Renal cortical epithelial cell (primary cell): ENCODE measurements at places on chromosomes 2 and 18. TPM values are rescaled to one million over a fixed set of nuclear protein-coding genes. Genes with fewer than 3 reads are reported as not detected.

DNA sequence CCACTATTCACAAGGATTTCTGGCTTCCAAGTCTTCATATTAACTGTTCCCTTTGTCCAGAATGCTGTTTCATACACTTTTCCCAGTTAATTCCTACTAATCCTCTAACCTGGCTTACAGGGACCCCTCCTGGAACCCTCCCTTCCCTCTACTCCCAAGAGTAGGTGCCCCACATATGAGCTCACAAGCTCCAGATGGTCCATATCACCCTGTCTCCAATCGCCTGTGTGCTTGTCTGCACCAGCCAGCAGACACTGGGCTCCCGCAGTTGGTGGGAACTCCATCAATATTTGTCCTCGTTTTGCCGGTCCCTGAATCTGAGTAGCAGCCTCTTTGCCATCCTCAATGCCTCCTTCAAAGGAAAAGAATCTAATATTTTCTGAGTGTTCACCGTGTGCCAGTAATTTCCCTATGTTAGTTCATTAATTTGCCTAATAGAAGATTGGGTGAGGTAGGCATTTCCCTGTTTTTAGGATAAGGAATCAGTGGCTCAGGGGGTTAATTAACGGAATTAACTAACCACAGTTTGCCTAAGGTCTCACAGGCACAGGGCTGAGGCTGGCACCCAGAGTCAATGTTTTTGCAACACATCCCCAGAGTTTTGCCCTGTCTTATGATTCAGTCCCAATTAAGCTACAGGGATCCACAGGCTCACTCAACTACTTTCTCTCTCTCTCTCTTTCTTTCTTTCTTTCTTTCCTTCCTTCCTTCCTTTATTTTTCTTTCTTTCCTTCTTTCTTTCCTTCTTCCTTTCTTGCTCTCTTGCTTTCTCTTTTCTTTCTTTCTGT is 141.6 kb upstream of the CYP1B1 start:
- DNase-seq: no peak

DAW1 gene
- 1.5 and 14.1 TPM in 2 replicates for total RNA-seq

- DNase-seq: no peak
Measured at GRCh38 chr18:8778386-8778785, 73.0 kb downstream of the MTCL1 start.

MYOM1 gene
- 0.99 TPM in 1 of 2 replicates, not detected in the other for total RNA-seq

CD226 gene
- 0.25 TPM in 1 of 2 replicates, not detected in the other for total RNA-seq

REEP1 gene
- 0.17 and 0.35 TPM in 2 replicates for total RNA-seq

SP140L gene
- 5.4 and 14.6 TPM in 2 replicates for total RNA-seq

GRCh38 chr18:73950116-73950700 is 197.4 kb downstream of the FBXO15 start:
- no peak for DNase-seq

GRCh38 chr2:39696101-39696553 is 30.4 kb downstream of the TMEM178A start:
- DNase-seq: peak; percentile 94

TUBA3D gene
- total RNA-seq: not detected in 2 replicates

DNA sequence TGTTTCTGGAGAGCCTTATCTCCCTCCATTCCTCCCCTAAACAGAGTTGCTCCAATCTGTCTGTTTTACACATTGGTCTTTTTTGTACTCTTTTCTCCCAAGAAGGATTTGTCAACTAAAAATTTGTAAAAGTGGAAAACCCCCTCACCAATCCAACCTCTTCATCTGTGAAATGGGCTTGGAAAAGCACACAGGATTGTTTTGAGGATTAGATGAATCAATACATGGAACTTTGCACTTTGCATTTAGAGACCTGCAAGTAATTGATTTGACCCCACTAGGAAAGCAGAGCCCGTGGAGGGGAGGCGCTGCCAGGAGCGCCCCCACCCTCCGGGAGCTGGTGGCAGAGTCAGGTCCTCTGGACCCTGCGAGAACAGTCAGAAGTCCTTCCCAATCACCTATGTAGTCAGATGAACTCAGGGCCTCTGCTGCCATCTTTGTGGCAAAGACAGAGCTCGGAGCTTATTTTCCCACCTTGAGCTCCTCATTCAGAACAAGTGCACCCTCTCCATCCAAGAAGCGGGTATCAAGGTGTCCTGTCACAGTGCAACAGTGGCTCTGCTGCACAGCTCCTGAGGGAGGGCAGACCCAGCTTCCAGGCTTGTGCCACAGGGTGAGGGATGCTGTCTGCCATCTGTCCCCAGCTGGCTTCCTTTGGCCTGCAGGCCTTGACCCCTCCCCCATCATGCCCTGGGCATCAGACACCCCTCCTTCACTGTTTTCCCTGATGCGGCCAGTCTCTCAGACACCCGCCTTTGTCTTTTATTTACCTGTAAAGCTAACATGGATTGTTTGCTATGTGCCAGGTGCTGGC is 1.7 kb upstream of the TMEM185B start:
- no peak for DNase-seq

KANSL3 gene
- 21.4 and 55.2 TPM in 2 replicates for total RNA-seq

GRCh38 chr2:180289627-180290026 is 282.5 kb upstream of the CWC22 start:
- DNase-seq: no peak

GRCh38 chr2:130987519-130988425 is 105.5 kb downstream of the FAM168B start:
- DNase-seq: no peak

ZBTB7C gene
- total RNA-seq: 0.17 and 0.99 TPM in 2 replicates

GRCh38 chr2:197453914-197454398 is 604 bp downstream of the COQ10B start:
- peak; percentile 91 for DNase-seq

IL36G gene
- total RNA-seq: not detected in 2 replicates

GRCh38 chr18:33581856-33582255 is 3.8 kb downstream of the ASXL3 start:
- no peak for DNase-seq

MEMO1 gene
- 30.9 and 66.5 TPM in 2 replicates for total RNA-seq

DNA sequence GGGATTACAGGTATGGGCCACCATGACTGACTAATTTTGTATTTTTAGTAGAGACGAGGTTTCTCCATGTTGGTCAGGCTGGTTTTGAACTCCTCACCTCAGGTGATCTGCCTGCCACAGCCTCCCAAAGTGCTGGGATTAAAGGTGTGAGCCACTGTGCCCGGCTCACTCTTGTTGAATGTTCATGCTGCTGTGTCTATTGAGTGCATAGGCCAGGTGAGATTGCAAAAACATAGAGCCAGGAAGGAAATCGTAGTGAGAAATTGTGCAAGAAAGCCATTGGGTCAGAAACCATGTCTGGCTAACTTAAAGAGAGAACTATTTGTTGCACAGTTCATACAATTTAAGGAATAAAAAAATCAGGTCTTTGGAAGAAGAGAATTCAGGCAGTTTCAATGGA is 45.5 kb upstream of the FZD5 start:
- DNase-seq: no peak

DLGAP1 gene
- total RNA-seq: 1.7 and 7.2 TPM in 2 replicates

NCKAP1 gene
- total RNA-seq: 212 and 333 TPM in 2 replicates

ERBB4 gene
- total RNA-seq: 1.9 and 40.7 TPM in 2 replicates

TET3 gene
- total RNA-seq: 3.6 and 8.7 TPM in 2 replicates

- DNase-seq: no peak
Measured at GRCh38 chr2:115543024-115543423, 1100.6 kb downstream of the DPP10 start.

GRCh38 chr2:132448771-132449170 is 32.2 kb downstream of the GPR39 start:
- peak; percentile 45 for DNase-seq

- DNase-seq: no peak
Measured at GRCh38 chr2:209905691-209906090, 96.7 kb upstream of the RPE start.

LRP2 gene
- total RNA-seq: 0.20 TPM in 1 of 2 replicates, not detected in the other

DNA sequence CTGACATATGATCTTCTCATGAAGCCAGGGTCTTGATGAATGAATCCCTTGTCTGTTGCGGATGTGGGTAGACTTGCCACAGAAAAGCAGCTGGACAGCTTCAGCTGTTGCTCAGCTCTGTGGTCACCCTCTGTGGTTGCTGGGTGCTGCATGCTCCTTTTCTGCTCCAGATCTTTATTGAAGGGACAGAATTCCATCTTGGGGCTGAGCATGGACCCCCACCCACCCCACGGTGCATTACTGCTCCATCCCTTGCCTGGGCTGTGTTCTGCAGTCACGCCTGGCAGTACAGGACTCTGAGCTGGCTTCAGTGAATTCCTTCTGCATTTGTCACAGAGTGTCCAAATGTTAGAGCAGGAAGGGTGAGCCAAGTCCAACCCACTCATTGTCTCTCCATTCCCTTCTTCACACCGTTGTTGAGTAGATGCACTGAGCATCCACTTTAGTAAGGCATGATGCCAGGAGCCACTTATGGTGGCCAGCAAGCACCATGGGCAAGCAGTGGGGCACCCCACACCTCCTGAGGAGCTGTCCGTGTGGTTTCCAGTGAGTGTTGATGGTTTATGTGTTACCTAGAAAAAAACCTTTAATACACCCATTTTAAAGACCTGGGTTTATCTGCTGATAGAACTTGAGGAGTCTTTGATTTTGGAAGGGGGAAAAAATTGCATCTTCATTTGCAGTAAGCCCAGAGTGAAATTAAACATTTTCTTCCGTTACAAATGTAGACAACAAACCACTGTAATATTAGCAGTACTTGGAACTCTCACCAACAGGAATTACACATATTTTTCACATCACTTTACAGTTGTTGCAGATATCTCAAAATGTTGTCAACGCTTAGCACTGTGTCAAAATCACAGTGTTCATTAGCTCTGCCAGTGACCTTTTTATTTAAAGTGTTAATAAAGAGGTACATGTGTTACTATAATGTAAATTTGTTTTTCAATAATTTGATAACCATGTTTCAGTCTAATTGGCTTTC is 14.7 kb upstream of the ITGB6 start:
- DNase-seq: peak; percentile 97

DNA sequence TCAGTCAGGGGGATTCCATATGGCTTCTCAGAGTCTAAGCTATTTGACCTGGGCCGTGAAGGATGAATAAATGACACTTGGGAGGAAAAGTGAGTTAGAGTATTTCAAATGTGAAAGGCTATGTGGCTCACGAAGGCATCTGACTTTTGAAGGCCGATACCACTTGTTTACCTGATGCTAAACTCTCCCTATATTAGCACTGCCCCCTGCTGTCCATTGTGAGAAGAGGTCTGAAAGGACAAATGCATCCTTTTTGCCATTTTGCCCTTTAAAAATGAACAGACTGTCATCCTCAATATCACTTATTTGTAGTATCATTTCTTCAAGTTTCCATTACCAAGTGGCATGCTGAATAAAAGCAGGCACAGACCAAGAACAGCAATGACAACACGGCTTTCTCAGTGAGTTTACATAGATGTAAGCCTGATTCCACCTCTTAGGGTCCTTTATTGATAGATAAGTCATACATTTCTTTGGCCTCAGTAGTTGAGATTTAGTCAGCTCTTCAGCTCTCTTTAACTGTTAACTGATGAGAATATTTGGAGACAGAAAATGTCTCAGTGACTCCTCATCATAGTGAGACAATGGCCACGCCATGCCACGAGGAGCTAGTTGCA is 40.1 kb downstream of the DOCK10 start:
- peak; percentile 77 for DNase-seq

DNA sequence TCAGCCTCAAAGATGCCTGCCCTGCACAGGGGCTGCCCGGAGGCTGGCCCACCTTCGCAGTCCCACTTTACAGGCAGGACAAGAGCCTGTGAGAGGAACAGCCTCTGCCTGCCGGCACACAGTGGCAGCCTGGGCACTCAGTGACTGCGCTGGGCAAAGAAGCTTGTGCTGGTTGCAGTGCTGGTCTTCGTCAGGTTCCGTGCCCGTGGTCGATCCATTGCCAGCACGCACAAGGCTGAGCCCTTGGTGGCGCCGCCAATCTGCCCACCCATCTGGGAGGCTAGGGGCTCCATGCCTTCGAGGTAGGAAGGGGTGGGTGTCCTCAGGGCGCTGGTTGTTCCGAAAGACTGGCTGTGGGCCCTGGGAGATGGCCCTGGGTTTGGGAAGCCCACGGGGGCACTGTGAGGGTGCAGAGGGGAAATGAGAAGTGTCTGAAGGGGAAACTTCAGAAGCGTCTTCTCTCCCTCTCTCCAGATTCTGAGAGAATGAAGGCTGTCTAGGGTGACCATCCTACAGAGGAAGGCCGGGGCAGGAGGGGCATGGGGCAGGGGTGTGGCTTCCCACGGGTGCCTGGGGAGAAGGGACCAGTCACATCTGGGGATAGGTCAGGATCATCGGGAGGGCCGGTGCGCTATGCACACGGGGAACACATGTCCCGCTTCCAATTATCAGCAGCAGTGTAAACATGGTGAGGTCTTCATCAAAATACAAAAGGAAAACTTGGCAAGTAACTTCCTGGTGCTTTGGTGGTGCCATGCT is 49.1 kb upstream of the HS6ST1 start:
- DNase-seq: no peak

ACSL3 gene
- total RNA-seq: 65.8 and 150 TPM in 2 replicates

GAD1 gene
- 11.4 and 19.4 TPM in 2 replicates for total RNA-seq

- peak; percentile 90 for DNase-seq
Measured at GRCh38 chr2:216017365-216017764, 4.0 kb upstream of the MREG start.

- no peak for DNase-seq
Measured at GRCh38 chr2:48439102-48439501, 90.9 kb upstream of the STON1 start.

ITGA4 gene
- total RNA-seq: 7.7 and 7.8 TPM in 2 replicates

GRCh38 chr2:120531863-120532600 is 186.1 kb downstream of the INHBB start:
- no peak for DNase-seq

GRCh38 chr2:69013142-69013839 is at the start of gene ANTXR1:
TSS of gene ANTXR1 (plus strand) at chr2:69013179. CDS start at chr2:69013500, 321 bp downstream.
- peak; percentile 49 for DNase-seq

DNA sequence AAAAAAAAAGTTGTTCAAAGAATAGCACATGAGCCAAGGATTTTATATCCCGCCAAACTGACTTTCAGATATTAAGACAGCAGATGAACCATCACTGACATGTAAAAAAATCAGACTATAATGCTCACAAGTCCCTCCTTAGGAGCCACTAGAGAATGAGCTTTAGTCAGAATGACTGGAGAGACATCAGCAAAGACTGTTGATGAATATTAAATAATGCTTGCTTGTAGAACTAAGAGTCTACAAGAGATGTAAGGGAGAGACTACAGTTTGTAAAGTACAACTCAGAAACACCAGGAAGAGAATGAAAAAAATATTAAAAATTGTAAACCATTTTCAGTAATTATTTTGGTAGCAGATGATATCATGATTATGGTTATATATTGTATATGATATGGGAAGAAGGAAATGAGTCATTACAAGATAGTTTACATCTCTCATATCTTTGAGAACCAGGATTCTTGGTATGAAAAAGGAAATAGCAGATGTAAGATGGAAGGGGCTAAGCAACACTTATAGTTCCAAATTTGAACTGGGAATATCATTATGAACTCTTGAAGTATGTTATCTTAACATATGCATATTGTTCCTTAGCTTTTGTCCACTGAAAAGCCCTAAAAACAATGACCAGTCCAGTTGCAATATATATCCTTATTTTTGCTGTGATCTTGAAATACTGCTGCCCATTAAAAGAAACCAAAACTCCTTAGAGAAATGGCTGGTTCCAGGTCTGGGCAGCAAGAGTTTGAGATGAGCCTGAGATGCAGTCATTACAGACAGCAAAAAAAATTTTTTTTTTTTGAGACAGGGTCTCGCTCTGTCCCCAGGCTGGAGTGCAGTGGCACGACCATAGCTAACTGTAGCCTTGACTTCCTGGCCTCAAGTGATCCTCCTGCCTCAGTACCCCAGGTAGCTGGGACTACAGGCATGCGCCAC is 55.7 kb downstream of the PTPN2 start:
- DNase-seq: no peak

TXNDC2 gene
- total RNA-seq: not detected in 2 replicates

GRCh38 chr2:171004363-171004762 is 75.3 kb downstream of the GORASP2 start:
- DNase-seq: no peak

- DNase-seq: no peak
Measured at GRCh38 chr18:42080340-42080739, 125.3 kb downstream of the PIK3C3 start.

GRCh38 chr2:164287056-164287455 is 334.2 kb downstream of the GRB14 start:
- DNase-seq: no peak

CD207 gene
- total RNA-seq: not detected in 2 replicates
